ENCODE measurements at places on chromosomes 7 and 10.

DNA sequence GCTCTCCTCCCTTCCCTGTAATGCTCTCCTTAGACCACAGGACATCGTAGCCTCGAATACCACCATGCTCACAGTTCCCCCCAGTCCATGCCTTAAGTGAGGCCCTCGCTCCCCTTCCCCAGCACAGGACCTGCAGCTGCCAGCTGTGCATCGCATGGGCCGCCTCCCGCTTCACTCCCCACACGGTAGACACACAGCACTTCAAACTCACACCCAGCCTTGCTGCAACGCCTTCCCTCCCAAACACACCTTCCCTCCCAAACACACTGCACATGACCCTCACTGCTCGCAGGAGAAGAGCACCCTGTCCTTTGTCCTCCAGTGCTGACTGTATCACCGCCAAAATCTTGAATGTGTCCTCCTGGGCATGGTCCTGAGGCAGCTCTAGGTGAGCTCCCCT lies 42.6 kb downstream of the COBL start:
- DNase-seq = no peak

- no peak for DNase-seq
These were observed 73.4 kb upstream of the CUX1 start for GRCh38 chr7:101743995-101744360.

DNA sequence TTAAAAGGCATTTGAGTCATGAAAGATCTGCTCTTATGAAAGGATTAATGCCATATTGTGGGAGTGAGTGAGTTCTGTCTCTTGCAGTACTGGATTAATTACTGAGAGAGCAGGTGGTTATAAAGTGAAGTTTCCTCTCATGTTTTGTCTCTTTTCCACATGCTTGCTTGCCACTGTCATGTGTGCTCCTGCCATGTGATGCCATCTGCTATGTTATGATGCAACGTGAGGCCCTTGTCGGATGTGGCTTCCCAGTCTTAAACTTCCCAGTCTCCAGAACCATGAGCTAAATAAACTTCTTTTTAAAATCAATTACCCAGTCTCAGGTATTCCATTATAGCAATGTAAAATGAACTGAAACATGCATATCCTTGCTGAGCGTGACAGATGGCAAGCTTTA lies 22.7 kb upstream of the TCTN3 start:
- no peak for DNase-seq

DNA sequence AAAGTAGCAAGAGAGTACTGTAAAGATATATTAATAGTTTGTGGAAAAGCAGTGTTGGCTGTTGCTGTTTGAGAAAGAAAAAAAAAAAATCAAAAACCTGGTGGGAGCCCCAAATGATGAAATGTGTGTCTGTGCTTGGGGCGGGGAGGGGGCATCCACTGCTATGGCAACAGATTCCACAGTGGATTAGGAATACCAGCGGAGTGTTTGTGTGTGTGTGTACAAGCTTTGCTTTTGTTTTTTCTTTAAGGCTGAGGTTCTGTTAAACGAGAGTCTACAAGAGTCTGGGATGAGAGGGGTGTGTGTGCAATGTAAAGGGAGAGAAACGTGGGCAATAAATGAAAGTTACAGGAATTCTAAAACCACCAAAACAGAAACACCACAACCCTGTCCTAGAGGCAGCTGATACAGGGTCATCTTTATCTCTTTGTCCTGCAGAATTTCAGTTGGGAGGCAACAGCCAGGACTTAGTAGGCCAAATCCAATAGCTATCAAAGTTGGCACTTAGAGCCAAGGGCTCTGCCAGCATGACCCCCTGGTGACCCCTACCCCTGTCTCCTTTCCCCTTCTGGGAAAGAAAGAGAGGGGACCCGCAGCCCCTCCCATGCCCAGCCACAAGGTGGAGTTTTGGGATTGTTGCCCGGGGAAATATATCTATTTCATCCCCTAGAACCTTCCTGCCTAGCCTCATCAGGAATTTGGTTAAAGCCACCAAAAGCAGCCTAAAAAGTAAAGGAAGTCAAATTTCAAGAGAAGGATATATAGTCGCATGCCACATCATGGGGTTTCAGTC lies 85.4 kb downstream of the OSBPL3 start:
- no peak for DNase-seq

GRCh38 chr7:120407010-120407409 lies 134.0 kb downstream of the KCND2 start:
- DNase-seq = no peak

GRCh38 chr10:70656489-70656888 lies 15.8 kb upstream of the ADAMTS14 start:
- peak; percentile 16 for DNase-seq

- no peak for DNase-seq
These were observed 37.1 kb downstream of the PRKCQ start for GRCh38 chr10:6542999-6543430.

DNA sequence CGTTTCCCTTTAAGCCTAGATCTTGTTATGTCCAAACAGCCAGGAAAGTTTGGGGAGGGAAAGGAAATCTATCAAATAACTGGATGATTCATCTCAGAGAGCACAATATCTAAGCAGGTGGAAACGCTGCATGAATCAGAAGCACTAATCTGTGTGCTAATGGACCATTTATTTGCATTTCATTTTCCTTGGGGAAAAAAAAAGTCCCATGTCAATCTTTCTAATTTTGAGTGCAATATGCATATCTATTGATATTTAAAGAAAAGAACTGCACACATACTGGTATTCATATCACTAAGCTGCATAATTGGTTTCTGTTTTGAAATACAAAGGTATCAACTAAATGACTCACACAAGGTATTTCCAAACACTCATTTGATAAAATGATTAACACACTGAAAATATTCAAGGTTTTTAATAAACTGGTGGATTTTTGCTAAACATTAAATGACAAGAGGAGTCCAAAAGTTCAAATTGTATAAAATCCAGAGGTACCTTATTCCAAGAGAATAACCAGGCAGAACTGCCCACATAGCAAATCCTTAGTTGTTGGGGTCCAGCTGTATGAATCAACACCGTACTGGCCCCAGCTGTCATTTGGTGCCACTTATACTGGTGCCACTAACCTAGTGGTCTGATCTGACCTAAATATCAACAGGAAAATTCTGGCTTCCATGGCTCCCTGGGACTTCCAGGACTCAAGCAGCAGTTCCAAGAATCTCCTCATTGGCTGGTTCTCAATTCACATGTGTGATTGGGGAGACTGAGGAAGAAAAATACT lies 122.2 kb upstream of the SP4 start:
- DNase-seq = no peak

DNA sequence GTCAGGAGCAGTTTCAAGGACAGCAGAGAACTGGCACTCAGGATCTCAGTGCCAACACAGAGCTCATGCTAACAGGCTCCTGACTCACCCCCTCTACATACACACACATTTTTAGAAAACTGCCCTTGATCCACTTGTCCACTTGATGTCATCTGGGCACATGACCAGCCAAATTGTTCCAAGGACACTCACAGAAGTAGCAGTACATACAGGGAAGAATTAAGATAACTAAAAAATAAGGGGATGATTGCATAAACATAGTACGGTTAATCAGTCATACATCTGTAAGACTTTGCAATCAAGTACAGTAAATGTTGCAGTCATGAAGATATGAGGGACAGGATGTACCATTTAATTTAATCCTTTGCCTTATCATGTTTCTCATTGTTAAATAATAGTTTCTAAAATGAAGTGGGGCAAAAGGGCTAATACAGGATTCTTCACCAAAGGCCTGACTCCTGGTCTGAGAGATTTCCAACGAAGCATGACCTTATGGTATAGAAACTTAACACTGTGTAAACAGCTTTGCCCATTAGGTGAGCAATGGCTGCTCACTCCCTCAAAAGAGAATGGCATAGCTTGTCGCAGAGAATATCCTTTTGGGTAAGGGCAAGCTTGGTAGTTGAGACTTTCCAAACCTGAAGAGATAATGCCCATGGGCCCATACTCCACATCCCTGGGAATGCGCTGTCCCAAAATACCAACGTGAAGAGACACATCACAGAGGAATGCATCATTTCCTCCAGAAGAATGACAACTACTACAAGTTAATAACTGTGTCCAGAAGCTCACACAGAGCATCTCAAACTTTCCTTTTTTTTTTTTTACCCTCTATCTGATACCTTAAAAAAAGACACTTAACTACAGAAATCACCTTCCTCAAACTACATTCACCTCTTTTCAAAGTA lies 94.1 kb downstream of the ARMH3 start:
- DNase-seq = no peak

- DNase-seq = no peak
These were observed 50.1 kb upstream of the IFRD1 start for GRCh38 chr7:112400141-112400540.

GRCh38 chr10:68151453-68151852 lies 42.2 kb downstream of the MYPN start:
- DNase-seq = no peak

GRCh38 chr7:37448636-37449361 lies at the start of gene ELMO1:
Gene ELMO1 (minus strand): TSS chr7:37448864. CDS start chr7:37342690, 106,174 bp downstream.
- DNase-seq = peak; percentile 58

- DNase-seq = no peak
These were observed 190.7 kb upstream of the GPR26 start for GRCh38 chr10:123475466-123475865.

DNA sequence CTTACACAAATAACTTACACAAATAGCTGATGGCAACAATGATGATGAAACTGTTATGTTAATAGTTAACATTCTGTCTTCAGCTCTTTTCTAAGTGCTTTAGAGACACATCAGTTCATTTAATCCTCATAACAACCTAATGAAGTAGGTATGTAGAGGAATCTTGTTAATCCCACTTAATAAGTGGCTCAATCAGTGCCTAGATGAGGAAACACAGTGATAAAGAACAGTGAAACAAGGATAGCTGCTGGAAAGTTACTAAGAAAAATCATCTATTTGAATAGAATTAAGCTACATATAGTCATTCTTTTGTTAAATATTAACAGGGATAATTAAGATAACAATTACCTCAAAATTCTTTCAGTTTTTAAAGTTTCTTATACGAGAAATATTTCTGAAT lies 487.6 kb downstream of the ARL4A start:
- no peak for DNase-seq

GRCh38 chr10:14093730-14094484 lies 236.8 kb downstream of the FRMD4A start:
- no peak for DNase-seq

DNA sequence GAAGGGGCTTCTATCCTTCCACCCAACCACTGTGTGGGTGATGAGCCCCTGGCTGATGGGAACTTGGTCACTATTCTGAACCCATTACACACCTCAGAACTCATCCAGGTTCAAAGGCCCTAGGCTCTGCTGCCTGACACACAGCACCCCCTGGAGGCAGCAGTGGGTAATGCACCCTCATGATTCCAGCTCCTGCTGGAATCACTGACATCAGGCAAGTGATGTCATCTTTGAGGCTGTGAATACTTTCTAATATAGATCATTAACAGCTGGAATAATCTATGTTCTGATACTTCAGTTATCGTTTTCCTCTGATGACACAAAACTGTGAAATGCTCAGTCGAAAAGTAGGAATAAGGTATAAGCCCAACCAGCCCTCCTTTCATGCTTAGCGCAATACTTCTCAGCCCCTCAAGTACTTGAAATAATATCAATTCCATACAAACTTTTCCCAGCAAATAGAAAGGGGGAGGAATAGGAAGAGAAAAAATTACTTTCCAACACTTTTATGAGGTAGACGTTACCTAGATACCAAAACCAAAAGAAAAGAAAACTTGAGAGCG lies 7.5 kb upstream of the RBP3 start:
- peak; percentile 58 for DNase-seq

DNA sequence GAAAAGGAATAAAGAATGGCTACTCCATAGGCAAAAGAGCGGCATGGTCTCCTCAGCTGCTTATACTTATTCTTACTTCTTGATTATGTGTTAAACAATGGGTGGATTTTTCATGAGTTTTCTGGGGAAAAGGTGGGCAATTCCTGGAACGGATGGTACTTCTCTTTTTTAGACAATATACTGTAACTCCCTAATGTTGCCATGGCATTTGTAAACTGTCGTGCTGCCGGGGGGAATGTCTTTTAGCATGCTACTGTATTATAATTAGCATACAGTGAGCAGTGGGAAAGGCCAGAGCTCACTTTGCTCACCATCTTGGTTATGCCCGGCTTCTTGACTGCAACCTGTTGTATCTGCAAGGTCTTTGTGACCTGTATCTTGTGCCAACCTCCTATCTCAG lies 372.1 kb upstream of the AKR1E2 start:
- no peak for DNase-seq
